Activated CD4-positive, CD25-positive, alpha-beta regulatory T cell treated with anti-CD3 and anti-CD28 coated beads, Interleukin-2, amount 50 U/mL, for 16 hours (primary cell): ENCODE measurements at places on chromosomes 3 and 15.

- DNase-seq = no peak
Measured at GRCh38 chr3:142852009-142852408, 36.9 kb downstream of the PCOLCE2 start.

- DNase-seq = no peak
Measured at GRCh38 chr3:187000711-187001151, 70.4 kb downstream of the ST6GAL1 start.

DNA sequence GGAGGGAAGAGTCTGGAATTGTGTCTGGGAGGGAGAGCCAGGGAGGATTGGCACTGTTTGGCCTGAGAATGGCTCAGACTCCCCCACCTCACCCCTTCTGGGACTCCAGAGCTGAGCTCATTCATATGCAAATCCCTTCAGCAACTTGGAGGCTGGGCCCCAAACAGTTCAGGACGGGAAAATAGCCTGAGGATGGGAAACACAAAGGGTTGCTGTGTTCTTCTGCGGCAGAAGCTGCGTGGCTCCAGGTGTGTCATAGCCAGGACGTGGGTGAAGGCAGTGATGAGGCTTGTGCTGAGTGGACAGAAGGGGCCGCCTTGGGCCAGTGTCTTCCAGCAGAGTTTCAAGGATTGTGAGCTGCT lies 16.6 kb downstream of the MASP1 start:
- DNase-seq = no peak

- no peak for DNase-seq
Measured at GRCh38 chr15:81830520-81830919, 215.3 kb downstream of the MEX3B start.

- no peak for DNase-seq
Measured at GRCh38 chr3:17195192-17195611, 310.4 kb downstream of the PLCL2 start.

- DNase-seq = no peak
Measured at GRCh38 chr15:40825661-40826422, 2.7 kb downstream of the PPP1R14D start.

DNA sequence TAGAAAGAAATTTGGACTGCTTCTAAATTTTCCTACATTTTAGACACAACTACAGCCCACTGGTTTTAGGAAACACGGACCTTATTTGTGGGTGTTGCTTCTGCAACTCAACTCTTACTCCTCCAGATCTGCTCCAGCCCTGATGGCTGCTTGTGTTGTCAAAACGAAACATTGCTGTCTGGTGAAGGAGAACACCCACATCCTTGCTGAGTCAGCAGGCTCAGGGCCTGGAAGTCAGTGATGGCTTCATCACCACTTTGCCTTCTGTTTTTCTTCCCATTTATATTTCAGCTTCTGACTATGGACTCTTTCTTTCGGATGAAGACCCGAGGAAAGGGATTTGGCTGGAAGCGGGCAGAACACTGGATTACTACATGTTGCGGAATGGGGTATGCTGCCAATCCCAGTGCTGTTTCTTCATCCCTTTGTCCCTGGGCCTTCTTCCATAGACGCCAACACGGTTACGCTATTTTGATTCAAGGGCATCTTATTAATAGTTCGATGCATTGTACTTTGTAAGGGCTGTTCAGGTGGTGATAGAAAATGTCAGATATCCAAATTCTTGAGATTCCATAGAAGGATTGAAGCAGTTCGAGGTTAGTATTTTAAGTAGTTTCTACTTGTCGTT lies 392.6 kb upstream of the TPM1 start:
- DNase-seq = no peak

DNA sequence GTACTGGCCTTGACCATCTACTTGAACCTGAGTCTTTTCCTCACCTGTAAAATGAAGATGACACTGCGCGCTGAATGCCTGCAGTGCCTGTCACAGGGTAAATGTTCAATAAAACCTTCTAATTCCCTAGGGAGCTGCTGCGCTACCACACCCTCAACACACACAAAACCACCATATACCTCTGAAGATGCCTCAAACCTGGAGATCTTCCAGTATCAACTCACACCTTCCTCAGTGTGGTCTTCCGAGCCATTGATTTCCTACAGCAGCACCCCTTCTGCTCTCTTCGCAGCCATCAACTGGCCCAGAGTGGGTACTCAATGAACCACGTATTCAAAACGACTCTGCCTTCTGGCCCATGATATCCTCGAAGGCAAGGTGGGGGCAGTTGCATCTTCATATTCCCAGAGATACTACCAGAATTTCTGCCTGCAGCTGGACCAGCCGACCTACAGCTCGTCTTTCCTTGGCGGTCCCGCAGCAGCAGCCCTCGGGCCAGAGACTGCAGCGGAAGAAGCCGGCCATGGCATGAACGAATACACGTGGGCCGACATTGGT lies 695 bp downstream of the RPL32 start:
- no peak for DNase-seq

- no peak for DNase-seq
Measured at GRCh38 chr3:60839246-60839645, 412.0 kb downstream of the FHIT start.

DNA sequence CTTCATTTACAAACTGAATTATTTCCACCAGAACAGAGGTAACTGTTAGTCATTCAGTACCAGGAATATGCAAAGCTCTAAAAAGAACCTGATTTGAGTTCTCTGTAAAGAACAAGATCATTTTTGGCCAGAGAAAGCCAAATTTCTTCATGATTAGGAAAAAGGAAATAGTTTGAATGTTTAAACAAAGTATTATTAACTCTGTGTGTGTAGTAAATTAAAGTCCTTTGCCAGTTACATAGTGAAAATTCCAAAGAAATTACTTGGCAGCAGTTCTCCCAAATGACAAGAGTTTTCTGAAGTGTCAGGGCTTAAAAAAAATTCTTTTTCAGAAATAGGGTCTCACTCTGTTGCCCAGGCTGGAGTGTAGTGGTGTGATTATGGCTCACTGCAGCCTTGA lies 24.5 kb downstream of the QTRT2 start:
- DNase-seq = no peak

- DNase-seq = no peak
Measured at GRCh38 chr3:187986514-187986934, 167.4 kb upstream of the LPP start.

DNA sequence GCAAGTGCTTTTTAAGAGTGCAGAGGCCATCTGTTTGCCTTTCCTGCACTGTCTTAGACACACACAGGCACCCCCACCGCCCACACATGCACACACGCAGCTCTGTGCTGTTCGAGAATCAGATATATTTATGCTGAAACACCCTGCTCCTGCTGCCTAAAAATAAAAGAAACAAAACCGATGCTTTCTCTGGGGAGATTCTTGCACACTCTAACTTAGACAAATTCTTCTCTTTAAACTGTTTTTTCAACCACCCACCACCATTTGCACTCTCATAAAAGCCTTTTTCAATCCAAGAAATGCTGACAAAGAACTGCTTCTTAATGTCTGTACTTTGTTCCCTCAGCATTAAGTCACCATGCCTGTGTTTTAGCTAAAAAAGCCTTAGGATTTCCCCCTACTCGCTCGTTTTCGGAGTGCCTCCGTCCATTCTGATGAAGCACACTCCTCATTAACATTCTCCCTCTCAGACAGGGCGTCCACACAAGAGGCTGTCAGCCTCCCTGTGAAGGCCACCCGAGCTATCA lies 26.2 kb downstream of the SLC12A8 start:
- DNase-seq = no peak

DNA sequence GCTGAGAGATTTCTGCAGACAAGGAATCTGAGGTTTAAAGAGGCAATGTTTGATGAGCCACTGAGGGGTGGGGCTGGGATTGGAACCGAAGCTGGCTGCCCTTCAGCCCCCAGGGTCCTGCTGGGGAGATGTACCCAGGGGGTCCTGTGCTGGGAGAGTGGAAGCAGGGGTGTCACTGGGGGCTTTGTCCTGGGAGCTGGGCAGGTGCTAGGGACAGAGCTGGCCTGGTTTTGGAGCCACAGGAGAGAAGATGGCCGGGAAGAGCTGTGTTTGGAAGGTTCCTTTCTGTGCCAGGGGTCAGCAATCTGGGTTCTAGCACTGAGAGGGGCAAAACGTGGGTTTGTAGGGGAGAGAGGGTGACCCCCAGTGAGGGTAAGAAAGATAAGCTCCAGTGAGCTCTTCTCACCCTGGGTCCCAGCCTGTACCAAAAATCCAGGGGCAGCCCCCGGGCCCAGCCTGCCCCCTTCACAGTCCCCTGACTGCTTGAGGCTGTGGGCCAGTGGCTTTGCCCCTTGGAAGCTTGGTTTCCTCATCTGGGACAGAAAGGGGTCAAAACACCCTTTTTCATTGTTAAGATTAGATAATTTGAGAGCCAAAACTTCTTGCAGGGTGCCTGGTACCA lies 69.6 kb downstream of the SMAD3 start:
- no peak for DNase-seq

- DNase-seq = no peak
Measured at GRCh38 chr15:85474700-85475316, 94.4 kb downstream of the AKAP13 start.

GRCh38 chr3:21705769-21706168 lies 45.2 kb downstream of the ZNF385D start:
- DNase-seq = no peak

- no peak for DNase-seq
Measured at GRCh38 chr15:58125333-58125732, 12.8 kb upstream of the AQP9 start.

- no peak for DNase-seq
Measured at GRCh38 chr3:56792193-56792592, 9.6 kb downstream of the ARHGEF3 start.

DNA sequence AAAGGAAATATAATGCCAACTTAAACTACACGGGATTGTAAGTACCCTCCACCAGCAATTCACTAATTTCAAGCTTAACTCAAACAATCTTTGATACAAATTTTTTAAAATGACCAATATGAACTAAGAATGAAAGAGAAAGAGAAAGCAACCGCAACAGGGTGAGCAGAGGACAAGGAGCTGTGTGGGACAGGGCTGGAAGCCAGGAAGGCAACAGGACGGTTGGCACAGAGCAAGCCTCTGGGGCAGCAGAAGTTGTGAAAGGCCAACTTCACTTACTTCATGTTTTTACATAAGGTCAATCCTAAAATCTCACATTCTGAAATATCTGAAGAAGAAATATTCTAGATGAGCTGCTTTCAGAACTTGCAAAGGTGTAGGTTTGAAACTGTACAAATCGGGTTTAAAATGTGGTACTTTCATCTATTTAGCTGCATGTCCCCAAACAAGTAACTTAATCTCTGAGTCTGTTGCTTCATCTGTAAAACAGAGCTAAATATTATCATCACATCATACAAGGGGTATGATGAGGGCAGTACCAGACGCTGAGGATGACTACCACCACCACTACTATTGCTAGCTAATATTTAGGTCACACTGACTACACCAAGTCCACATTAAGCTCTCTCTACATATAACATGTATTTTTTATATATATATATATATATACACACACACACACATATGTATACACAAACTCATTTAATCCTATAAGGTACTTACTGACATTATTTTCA lies 101.7 kb downstream of the IGSF11 start:
- DNase-seq = no peak

GRCh38 chr3:43036621-43037423 lies 57.7 kb downstream of the GASK1A start:
- DNase-seq = no peak

GRCh38 chr3:73783811-73784210 lies 159.1 kb upstream of the PDZRN3 start:
- DNase-seq = no peak

DNA sequence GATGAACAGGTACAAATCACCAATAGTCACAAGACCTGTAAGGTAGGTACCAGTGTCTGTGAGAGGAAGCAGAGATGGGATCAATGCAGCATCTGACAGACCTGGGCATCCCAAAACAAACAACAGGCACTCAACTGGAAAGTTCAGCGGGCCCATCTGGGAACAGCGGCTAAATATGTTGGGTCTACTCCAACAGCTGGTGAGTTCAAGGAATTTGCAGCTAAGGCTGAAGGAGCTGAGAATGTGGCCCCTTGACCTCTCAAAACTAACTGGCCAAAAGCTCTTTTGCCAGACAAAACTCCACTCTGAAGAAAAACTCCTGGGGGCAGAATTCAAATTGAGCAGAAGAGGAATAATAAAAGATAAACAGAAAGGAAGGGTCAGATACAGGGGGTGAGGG lies 24.4 kb downstream of the AVEN start:
- DNase-seq = no peak

- no peak for DNase-seq
Measured at GRCh38 chr3:39753391-39753790, 56.0 kb upstream of the MYRIP start.

GRCh38 chr15:37981775-37982174 lies 47.3 kb downstream of the TMCO5A start:
- no peak for DNase-seq

- no peak for DNase-seq
Measured at GRCh38 chr15:58484791-58485600, 53.2 kb downstream of the LIPC start.

DNA sequence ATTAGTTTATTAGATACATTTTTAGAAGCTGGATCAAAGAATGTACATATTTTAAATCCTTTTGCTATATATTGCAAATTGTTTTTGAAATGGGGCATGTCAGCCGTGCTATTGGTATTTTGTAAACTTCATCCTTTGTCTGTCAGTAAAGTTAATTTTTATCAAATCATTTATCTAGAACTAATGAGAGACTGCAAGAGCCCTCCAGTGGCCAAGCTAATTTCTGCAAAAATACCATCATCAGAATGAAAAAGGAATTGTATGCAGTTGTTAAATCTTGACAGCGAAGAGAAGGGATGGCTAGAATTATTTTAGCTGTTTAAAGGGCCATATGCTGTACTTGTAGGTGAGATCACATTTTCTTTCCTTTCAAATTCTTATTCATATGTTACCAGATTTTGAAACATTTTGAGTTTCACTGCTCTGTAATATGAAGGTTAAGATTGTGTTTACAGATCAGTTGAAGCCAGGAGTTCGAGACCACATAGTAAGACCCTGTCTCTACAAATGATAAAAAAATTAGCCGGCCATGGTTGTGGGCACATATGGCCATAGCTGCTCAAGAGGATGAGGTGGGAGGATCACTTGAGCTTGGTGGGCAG lies 8.1 kb upstream of the CLDN11 start:
- DNase-seq = no peak

DNA sequence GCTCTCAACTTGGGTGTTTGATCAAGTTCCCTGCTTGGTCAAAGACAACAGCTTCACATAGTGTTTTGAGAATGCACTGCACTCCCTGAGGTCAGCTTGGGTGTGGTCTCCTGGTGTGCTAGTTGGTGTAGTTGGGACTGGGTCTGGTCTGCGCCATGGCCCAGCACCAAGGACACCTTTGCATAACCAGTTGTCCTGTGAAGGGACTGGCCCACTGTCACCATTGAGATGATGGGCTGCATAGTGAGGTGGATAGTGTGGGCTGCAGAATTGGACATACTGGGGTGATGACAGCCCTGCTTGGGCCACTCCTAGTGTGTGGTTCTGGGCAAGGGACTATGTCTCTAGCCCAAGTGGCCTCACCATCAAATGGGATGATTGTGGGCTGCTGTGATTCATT lies 9.5 kb downstream of the RPSA start:
- DNase-seq = no peak

DNA sequence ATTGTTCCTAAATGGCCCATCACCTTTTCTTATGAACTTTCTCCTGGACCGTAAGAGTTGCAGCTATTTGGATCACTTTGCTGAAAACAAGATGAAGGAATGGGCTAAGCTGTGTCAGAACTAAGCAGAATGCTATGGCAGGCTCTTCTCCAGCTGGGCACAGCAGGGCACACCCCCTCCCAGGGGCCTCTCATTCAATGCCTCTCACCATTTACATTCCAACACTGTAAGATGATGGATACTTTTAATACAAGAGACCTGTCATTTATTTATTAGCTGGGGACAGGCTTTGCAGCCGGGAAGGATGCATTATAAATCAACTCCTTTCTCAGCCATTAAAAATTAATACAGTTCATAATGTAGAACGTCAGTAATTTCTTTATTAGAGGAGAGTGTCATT lies 240.1 kb downstream of the NTRK3 start:
- DNase-seq = no peak
